ENCODE measurements at places on chromosomes 11 and 22.

GRCh38 chr11:125284245-125284850, 119.8 kb downstream of the PKNOX2 start:
- DNase-seq: no peak

DNA sequence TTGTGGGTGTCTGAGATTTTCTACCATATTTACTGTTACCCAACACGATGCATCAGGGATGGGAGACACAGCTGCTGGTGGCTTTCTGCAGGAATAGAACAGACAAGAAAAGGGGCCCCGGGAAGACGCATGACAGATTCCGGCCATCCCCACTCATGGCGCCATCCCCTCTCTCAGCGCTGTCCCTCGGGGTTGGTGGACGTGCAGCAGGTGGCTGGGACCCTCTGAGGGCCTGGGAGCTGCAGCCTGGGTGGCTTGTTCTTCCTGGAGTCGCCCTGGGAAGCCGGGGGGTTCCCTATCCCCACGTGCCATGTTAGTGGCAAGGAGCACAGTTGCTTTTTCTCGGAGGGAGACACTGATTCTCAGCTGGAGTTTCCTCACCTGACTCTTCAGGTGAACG, 1123.3 kb downstream of the BRD1 start:
- DNase-seq: no peak

DNA sequence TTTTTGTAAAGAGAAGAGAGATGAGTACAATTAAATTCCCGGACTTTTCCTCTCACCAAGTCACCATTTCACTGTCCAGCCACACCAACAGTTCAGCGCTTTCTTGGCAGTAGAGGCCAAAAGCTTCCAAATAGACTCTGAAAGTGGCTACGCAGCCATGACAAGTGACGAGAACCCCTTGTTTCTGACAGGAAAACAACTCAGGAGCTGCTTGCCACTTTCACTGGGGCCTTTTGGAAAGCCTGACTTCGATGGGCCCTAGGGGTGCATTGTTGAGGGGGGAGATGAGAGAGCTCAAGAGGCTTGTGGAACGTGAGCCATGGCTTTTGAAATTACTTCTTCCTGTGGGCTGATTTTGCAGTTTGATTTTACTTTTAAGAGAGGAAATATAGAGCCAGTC, 422.1 kb upstream of the FAT3 start:
- no peak for DNase-seq

DNA sequence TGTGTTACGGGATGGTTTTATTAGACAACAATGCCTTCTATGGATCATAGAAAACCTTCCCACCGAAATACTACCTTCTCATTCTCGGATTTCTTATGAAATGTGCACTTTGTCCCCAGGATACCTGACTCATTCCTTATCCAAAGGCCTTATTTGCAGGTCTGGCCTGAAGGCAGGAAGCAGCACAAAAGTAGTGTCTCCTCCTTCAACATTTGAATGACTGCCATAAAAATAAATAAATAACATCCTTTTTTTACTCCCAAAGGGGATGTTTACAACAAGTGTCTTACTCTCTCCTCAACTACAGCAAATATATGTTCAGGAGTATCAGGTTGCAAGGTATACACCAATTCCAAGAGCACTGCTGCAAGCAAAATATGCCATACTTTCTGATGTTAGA, 41.6 kb upstream of the PAK1 start:
- DNase-seq: no peak

- DNase-seq: no peak
These were observed 5.0 kb downstream of the TUB start for GRCh38 chr11:8086001-8086479.

- no peak for DNase-seq
These were observed 51.7 kb upstream of the LDLRAD3 start for GRCh38 chr11:35892166-35892565.

Measured in stimulated activated CD4-positive, alpha-beta T cell treated with anti-CD3 and anti-CD28 coated beads, Interleukin-15, amount 100 ng/mL, for 48 hours (primary cell).